ENCODE measurements at places on chromosomes 4 and X.

GRCh38 chrX:154020536-154021115, 924 bp upstream of the IRAK1 start:
- DNase-seq: no peak

DNA sequence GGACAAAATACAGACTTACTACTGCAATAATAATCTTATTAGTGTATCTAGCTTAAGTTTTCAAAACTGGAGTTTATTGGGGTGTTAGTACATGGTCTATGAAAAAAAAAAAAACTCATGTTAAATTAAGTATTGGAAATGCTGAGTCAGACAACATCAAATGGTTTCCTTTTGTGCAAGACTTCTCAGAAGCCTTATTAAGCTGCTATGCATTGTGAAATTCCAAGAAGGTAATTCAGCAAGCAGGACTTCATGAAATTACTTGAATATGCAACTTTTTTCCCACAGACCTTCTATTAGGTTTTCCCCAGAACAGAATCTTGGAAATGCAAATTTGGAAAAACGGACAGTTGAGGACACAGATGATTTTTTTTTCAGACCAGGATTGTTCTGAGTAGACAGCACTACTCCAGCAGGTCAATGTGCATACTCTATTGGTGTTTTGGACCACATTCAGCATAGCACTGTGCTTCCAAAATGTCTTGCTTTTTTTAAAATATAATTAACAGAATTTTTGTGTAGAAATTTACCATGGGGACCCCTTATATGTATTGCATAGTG, 568.8 kb upstream of the TENM3 start:
- DNase-seq: no peak

- no peak for DNase-seq
Measured at GRCh38 chr4:10371121-10371520, 86.1 kb downstream of the ZNF518B start.

DNA sequence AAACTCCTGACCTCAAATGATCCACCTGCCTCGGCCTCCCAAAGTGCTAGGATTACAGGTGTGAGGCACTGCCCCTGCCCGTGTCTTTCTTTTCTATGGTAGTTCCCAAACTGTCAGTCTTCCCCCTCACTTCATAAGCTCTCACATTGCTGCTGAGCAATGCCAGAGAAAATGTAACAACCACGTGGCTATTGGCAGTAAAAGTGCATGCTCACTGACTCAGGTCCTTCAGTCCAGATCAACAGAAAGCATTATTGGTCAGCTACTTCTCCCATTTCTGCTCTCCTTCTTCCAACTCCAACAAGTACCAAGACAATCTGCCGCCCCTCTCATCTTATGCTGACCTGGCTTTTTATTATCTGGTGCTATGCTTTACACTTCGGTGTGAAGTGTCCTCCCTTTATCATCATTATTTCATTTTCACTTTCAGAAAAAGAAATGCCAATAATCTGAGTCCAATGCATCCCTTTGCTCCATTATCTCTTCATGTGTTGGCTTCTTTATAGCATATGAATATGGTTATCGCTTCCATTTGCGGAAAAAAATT, 133.8 kb upstream of the UGT8 start:
- no peak for DNase-seq

DNA sequence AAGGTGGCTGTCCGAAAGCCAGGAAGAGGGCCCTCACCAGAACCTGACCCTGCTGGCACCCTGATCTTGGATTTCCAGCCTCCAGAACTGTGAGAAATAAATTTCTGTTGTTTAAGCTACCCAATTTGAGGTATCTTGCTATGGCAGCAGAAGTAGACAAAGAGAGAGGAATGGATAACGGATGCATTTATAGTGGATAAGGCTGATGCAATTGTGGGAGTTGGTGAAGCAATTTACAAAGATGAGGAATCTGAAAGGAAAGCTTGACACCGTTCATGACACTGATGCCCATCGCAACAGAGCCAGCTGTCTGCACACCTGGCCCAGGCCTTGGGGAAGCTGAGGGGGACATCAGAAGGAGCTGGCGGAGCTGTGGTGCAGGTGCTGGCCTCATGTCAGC, 35.7 kb upstream of the MSL3 start:
- DNase-seq: no peak

GRCh38 chr4:140995058-140995457, 138.2 kb downstream of the RNF150 start:
- no peak for DNase-seq

- peak; percentile 63 for DNase-seq
Measured at GRCh38 chr4:54165438-54165837, 63.7 kb upstream of the PDGFRA start.

- DNase-seq: no peak
Measured at GRCh38 chr4:54661686-54662085, 3.9 kb downstream of the KIT start.

DNA sequence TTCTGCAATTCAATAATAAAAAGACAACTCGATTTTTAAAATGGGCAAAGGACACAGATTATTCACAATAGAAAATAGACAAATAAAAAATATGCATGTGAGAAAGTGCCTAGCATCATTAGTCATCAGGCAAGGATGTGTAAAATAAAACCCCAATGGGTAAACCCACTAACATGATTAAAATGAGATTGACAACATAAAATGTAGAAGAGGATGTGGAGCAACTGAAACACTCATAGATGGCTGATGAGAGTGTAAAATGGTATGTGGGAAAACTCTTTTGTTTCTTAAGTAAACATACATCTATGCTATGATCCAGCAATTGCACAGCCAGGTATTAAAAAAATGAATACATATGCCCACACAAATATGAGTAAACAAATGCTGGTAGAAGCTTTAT, 177.6 kb downstream of the IQCM start:
- DNase-seq: no peak

DNA sequence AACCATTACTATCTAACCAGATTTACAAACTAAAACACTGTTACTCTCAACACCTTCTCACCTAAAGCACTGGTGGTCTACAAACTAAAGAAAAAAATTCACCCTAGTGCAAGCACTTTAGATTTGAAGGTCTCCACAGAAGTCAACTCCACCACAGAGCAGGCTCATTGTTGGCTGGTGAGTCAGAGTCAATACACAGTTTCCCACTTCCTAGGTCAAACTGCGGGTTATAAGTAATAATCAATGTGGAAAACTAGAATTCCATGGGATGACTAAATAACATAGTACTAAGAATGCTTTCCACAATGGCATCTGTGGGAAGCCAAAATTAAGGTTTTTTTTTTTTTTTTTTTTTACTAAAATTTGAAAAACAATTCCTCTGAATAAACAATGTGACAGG, 191.8 kb downstream of the PDGFC start:
- DNase-seq: peak; percentile 75

DNA sequence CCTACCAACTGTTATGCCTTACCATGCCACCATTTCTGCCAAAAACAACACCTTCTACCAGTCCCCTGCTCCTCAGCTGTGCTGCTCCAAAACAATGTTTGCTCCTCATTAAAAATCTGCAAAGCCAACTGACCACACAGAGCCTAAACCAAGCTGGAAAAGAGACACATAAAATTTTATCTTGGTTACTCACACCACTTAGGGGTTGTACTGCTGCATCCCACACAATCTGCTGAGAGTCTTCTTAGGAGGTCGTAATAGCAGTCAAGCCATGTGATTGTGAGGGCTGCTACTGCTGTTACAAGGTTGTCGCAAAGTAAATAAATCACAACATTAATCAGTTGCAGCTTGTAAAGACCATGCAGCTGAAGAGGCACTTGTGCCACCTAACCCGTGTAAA, 607.4 kb upstream of the FAM241A start:
- no peak for DNase-seq

- DNase-seq: no peak
Measured at GRCh38 chrX:37904833-37905232, 57.5 kb upstream of the DYNLT3 start.

- DNase-seq: no peak
Measured at GRCh38 chrX:72180539-72180938, 1.0 kb upstream of the PIN4 start.

- no peak for DNase-seq
Measured at GRCh38 chrX:24260842-24261550, 52.9 kb downstream of the SUPT20HL2 start.

DNA sequence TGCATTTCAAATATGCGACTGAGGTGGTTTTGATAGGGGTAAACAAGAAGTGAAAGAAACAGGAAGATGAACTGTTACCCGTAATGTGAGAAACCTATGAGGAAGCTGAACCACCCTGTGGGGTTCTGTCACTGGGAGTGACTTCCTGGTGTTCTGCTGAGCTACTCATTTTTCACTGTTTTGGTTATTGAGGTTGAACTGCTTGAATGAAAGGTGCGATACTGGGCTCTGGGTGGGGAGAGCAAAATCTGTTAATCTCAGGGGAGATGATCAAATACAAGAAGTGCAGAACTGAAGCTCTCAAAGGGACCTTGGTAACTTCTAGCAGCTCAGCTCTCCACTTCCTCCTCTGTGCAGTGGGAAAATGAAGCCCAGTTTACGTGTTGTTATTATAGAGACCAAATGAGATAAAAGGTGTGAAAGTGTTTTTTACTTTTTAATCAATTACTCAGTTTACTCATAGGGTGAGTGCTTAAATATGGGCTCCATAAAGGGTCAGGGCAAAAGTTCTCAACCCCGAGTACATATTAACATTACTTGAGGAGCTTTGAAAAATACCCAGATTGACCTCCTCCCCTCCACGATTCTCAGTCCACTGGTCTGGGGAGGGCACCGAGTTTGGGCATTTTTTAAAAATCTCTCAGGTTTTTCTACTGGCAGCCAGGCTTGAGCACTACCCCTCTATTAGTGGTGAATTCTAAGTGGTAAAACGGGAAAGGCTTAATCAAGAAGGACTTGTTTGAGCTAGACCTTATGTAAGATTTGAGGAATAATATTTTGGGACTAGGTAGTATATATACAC, 66.7 kb downstream of the COQ2 start:
- no peak for DNase-seq

DNA sequence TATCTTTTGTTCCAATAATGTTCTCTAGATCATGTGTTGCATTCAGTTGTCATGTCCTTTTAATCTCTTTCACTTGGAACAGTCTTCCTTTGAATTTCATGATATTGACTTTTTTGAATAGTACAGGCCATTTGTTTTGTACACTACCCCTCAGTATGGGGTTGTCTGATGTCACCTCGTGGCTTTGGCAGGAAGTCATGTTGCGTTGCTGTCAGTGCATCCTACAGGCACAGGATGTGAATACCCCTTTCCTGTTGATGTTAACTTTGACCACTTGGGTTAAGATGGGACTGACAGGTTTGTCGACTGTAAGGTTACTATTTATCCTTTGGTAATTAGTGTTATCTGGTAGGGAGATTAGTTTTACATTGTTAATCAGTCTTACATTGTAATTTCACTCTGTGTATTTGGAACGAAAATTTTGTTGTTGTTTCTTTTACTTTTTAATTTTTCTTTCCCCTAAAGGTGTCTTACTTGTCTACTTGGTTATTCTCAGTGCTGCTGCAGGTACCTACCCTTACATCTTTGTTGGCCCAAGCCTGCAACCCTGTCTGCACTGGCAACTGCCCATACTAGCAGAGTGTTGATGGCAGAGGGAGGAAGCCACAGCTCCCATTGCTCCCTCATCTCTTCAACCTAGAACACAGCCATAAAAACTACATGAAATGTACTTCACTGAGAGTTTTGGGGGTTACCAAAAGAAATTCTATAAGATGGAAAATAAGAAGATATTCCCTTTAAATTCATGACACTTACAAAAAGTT, 14.7 kb upstream of the ATP8A1 start:
- no peak for DNase-seq

DNA sequence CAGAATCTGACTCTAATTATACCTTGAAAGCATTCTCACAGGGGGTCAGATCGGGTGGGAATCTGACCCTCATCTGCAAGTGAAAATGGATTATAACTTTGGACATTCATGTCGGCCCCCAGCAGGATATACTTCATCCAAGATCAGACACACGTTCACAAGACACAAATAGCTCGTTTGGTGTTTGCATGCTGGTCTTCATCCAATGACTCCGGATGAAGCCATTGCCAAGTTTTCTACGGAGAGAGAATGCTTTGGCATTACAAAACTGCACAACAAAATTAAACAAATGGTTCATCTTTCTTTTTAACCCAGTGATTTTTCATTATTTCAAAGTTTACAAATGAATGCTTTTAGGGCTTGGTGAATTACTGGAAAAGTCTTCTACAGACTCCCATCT, 105.5 kb downstream of the MID1 start:
- DNase-seq: no peak

DNA sequence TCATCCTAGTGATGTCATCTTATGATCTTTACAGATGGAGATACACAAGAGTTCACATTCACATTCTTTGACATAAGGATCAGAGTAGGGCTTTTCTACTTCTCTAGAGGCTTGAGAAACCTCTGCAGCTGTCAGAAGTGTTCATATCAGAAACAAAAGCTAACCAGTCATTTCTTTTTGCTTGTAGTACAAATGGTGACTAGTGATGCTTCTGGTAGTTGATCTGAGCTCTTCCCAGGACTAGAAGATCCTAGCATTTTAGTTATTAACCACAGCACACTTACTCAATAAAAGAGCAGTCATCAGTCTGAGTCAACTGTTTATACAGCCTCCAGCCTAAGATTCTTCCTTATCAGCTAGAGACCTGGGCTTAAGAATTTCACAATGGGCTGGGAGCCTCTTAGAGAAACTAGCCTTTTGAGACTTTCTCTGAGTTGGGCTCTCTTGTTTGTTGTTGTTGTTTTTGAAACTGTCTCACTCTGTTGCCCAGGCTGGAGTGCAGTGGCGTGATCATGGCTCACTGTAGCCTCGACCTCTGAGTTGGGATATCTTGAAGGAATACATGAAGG, 84.1 kb downstream of the TMEM164 start:
- DNase-seq: peak; percentile 48

- DNase-seq: no peak
Measured at GRCh38 chr4:97924341-97924958, 218.8 kb downstream of the STPG2 start.

DNA sequence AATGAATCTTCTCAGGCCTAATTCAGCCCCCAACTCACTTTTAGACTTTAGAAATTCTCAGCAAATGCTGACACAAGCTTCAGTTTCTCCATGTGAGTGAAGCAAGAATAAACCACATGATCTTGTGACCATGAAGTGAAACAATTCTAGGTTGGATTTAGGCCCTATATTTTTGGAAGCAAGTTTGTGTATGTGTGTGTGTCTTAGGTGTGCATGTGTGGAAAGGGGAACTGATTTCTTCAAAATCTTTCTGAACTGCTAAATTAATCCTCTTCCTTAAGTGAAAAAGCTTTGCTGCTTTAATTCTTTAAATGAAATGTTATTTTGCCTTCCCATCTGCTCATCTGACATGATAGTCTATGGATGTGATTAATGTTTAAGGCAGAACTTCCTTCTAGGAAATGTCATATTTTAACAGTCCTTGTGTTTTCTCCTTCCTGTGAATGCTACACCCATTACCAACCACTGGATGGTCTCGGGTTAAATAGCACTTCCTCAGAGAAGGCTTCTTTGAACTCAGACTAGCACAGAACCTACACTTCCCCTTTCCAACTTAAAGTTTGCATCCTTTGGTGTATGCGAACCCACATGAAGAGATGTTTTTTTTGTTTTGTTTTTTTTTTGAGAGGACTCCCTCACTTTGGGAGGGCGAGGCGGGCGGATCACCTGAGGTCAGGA, 1.2 kb upstream of the TMEM144 start:
- no peak for DNase-seq

GRCh38 chrX:133150730-133151129, 53.8 kb upstream of the USP26 start:
- DNase-seq: no peak

Measured in SW 1271 (cell line).